GM23338 (cell line): ENCODE measurements at places on chromosomes 6 and 20. TPM values are rescaled to one million over a fixed set of nuclear protein-coding genes. Genes with fewer than 3 reads are reported as not detected.
A peak's percentile ranks its signal among the peaks of the same experiment; 100 is the strongest.

DNA sequence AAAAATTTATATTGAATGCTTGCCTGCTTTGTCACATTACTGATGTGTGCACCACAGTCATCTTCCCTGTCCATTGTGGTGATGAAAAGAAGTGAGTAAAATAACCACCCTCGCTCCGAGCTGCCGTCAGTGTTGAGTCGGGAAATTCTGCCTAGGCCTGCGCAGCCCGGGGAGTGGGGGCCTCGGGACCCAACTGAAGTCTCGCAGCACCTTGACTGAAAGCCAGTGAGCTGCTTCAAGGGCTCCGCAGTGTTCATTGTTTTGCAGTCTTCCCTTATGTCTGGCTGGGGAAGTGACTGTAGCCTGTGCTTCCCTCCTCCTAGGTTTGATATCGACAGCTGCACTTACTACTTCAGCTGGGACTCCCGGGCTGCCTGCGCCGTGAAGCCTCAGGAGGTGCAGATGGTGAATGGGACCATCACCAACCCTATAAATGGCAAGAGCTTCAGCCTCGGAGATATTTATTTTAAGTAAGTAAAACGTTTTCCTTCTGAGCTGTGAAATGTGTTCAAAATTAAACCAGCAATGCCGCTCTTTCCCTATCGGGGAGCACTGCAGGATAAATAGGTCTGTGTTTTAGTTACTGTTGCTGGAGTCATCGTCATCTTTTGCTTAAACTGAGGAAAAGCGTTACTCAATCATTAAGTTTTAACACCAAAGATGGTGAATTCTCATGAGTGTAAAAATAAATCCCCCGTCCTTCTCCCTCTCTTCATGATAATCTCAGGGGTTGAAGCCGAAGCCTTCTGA lies 32.7 kb upstream of the SLC22A1 start:
- no peak overlapping the region for H3K4me3 ChIP-seq
- H3K27me3 ChIP-seq = no peaks in the 10 kb centered on the region
- no peak overlapping the region for H3K27ac ChIP-seq
- H3K4me1 ChIP-seq = no peaks in the 10 kb centered on the region
- H3K36me3 ChIP-seq = peaks cover 39% of the 10 kb centered on the region

- H3K36me3 ChIP-seq = peaks cover 2% of the 10 kb centered on the region; the same call in 1 of the 2 replicates
- H3K4me3 ChIP-seq = no peak overlapping the region
- no peak for DNase-seq
- H3K27ac ChIP-seq = no peak overlapping the region
Measured at GRCh38 chr20:43252761-43253160, 63.1 kb upstream of the PTPRT start.

The ERVFRD-1 gene
- not detected in 2 replicates for total RNA-seq

The MAS1 gene
- 0.03 and 0.08 TPM in 2 replicates for total RNA-seq

The DEFB124 gene
- total RNA-seq = 0.52 TPM in 1 of 2 replicates, not detected in the other

The PAX1 gene
- total RNA-seq = 0.14 TPM in 1 of 2 replicates, not detected in the other

GRCh38 chr6:26250698-26251044 lies 114.3 kb upstream of the BTN3A2 start:
- no peaks in the 10 kb centered on the region for H3K36me3 ChIP-seq
- H3K27me3 ChIP-seq = no peaks in the 10 kb centered on the region
- H3K4me3 ChIP-seq = peak overlapping the region; percentile 90
- no peak for DNase-seq

The NFATC2 gene
- 0.39 and 0.59 TPM in 2 replicates for total RNA-seq

The HDGFL1 gene
- total RNA-seq = not detected in 2 replicates

DNA sequence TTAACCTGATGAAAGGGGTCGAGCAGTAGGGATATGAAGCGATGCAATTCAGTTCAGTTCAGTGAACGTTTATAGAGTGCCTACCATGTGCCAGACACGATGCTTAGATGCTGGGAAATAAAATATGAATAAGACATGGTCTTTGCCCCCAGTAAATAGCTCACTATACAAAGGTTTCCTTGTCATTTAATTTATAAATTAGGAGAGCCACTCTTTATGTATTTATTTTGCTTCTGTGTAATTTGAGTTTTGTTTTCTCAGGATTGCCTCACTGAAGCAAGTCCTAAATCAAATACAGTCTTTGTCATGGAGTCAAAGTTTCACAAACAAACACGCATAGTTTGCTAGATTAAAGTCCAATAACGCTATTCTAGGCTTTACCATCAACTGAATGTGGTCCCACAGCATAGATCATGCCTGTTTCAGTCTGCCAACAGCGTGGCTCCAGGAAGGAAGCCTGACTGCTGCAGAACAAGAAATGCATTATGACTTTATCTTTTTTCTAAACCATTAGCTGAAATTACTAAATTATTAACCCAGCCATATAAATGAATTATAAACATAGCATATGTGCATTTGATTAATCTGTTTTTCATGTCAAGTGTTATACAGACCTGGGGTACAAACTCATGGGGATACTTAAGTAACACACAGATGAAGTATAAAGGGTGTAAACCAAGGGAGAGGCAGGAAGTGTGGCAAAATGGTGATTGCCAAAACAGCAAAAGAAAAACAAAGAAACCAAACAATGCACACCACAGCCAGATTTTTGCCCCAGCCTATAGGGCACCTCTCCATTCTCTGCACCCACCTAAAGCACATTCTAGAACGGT lies 29.8 kb upstream of the CCN2 start:
- DNase-seq = no peak
- no peak overlapping the region for H3K4me3 ChIP-seq
- H3K27ac ChIP-seq = no peak overlapping the region
- no peaks in the 10 kb centered on the region for H3K27me3 ChIP-seq
- no peaks in the 10 kb centered on the region for H3K4me1 ChIP-seq

DNA sequence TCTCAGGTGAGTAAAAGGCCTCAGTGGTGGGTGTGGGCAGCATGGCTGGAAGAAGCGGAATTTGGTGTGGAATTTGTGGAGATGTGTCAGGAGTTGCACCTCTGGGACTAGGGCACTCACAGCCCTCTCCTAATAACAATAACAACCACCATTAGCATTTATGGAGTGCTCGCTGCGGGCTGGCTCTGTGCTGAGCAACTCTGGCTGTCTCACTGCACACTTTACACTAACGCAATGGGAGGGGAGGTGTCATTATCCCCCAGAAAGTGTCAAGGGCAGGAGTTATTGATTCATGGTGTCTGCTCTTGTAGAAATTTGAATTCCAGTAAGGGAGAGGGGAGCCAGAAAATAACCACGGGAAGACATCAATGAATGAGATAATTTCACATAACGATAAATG lies 22.7 kb upstream of the SCRT2 start:
- H3K4me1 ChIP-seq = peaks cover 13% of the 10 kb centered on the region
- no peaks in the 10 kb centered on the region for H3K36me3 ChIP-seq
- H3K27me3 ChIP-seq = no peaks in the 10 kb centered on the region
- DNase-seq = no peak
- no peak overlapping the region for H3K4me3 ChIP-seq
- H3K27ac ChIP-seq = no peak overlapping the region

The RSPH9 gene
- total RNA-seq = 0.10 TPM in 1 of 2 replicates, not detected in the other

DNA sequence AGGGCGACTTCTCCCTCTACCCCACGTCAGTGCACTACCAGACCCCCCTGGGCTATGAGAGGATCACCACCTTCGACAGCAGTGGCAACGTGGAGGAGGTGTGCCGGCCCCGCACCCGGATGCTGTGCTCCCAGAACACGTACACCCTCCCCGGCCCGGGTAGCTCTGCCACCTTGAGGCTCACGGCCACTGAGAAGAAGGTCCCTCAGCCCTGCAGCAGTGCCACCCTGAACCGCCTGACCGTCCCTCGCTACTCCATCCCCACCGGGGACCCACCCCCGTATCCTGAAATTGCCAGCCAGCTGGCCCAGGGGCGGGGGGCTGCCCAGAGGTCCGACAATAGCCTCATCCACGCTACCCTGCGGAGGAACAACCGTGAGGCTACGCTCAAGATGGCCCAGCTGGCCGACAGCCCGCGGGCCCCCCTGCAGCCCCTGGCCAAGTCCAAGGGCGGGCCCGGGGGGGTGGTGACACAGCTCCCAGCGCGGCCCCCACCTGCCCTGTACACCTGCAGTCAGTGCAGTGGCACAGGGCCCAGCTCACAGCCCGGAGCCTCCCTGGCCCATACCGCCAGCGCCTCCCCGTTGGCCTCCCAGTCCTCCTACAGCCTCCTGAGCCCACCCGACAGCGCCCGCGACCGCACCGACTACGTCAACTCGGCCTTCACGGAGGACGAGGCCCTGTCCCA lies 57.5 kb upstream of the TMEM181 start:
- DNase-seq = no peak
- no peak overlapping the region for H3K4me3 ChIP-seq
- 0 out of 2 replicates have a peak, but pooled peaks cover 7% of the 10 kb centered on the region for H3K36me3 ChIP-seq
- H3K4me1 ChIP-seq = no peaks in the 10 kb centered on the region

The ADGB gene
- not detected in 2 replicates for total RNA-seq

The MATN4 gene
- 4.2 and 5.1 TPM in 2 replicates for total RNA-seq

GRCh38 chr20:15900443-15900842 lies 672.8 kb downstream of the KIF16B start:
- H3K4me3 ChIP-seq = no peak overlapping the region
- H3K27ac ChIP-seq = no peak overlapping the region
- H3K4me1 ChIP-seq = no peaks in the 10 kb centered on the region
- no peak for DNase-seq
- H3K27me3 ChIP-seq = no peaks in the 10 kb centered on the region
- no peaks in the 10 kb centered on the region for H3K36me3 ChIP-seq

DNA sequence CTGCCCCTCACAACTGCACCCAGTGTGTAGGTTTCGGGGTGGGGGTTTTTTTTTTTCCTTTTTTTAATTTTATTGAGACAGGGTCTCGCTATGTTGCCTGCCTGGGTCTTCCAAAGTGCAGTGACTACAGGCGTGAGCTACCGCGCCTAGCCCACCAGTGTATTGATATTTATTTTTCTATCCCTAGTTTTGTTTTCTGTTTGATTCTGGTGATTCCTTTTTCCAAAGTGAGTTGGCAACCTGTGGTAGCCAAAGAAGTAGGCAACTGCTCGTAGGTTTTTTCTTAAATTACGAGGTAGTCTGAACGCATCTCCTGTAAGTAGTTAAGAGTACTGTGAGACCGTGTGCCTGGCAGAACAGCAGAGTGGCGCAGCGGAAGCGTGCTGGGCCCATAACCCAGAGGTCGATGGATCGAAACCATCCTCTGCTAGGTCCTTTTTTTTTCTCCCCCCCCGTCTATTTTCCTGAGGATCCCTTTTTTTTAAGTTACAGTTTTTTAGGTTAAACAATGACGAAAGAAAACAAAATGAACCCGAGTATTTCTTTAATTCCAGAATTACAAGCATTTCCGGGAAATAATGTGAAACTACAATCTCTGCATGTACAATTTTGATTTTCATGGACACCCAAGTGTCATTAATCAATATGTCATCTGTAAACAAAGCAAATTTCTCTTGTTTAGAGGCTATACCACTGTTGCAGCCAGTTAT lies 78.7 kb upstream of the BTN3A2 start:
- H3K27me3 ChIP-seq = no peaks in the 10 kb centered on the region
- no peaks in the 10 kb centered on the region; the same call in 1 of the 2 replicates for H3K36me3 ChIP-seq
- peak overlapping the region; percentile 84 for H3K4me3 ChIP-seq

DNA sequence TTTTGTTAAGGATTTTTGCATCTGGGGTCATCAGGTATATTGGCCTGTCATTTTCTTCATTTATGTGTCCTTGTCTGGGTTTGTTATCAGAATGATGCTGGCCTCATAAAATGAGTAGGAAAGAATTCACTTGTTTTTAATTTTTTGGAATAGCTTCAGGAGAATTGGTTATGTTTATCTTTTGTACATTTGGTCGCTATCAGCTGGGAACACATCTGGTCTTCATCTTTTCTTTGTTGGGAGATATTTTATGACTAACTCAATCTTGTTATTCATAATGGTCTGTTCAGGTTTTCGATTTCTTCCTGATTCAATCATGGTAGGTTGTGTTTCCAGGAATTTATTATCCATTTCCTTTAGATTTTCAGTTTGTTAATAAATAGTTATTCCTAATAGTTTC lies 207.5 kb upstream of the ASCC3 start:
- H3K36me3 ChIP-seq = no peaks in the 10 kb centered on the region
- H3K27me3 ChIP-seq = no peaks in the 10 kb centered on the region
- DNase-seq = no peak
- H3K4me1 ChIP-seq = peaks cover 39% of the 10 kb centered on the region
- no peak overlapping the region for H3K27ac ChIP-seq
- no peak overlapping the region for H3K4me3 ChIP-seq

The ARFGEF3 gene
- total RNA-seq = 23.1 and 24.6 TPM in 2 replicates

DNA sequence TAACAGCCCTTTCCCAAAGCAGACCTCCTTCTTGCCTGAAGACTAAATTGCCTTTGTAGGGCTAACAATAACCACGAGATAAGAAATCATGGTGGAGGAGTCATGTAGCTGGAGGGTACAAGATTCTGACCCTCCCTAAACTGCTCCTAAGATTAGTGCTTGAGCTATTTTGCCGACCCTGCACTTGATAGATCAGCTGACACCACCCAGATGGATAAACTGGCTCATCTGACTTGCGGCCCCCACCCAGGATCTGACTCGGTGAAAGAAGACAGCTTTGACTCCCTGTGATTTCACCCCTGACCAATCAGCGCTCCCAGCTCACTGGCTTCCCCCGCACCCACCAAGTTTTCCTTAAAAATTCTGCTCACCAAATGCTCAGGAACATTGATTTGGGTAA lies 57.6 kb upstream of the UNC93A start:
- H3K36me3 ChIP-seq = peaks cover 23% of the 10 kb centered on the region
- H3K27me3 ChIP-seq = no peaks in the 10 kb centered on the region
- H3K4me3 ChIP-seq = peak overlapping the region; percentile 13; the same call in 1 of the 2 replicates
- H3K27ac ChIP-seq = peak overlapping the region; percentile 64; the same call in 1 of the 2 replicates
- no peak for DNase-seq

The CCDC170 gene
- 2.1 TPM in 1 of 2 replicates, not detected in the other for total RNA-seq

DNA sequence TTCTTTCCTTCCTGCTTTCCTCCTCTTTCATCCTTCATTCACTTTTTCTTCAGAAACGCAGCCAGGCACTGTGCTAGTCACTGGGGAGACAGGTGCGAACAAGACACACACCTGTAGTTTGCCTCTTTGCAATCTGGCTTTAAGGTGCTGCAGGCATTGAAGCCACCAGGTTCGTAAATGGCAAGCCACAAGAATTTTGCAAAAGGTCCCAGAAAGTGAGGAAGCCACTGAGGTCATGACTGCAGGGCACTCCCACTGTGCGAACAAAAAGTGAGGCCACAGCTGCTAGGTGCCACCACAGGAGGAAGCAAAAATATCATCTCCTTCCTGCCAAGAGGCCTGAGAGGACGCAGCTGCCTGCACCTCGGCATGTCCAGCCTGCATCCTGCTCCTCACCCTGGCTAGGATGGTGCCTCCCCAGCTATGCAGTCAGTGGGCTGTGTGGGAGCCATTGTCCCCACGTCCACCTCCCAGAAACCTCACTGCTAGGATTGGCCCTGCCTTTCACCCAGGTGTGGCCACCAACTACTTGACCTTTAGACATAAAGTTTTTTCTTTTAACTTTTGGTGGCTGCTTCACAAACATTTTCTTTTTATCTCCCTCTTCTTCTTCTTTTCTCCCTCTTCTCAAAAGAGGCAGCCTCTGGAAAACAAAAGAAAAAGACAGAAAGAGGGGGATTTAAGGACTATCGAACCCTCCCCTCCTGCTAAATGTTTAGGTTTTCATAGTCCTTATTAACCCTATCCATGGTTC lies 230.8 kb downstream of the BCAS1 start:
- no peak overlapping the region for H3K27ac ChIP-seq
- H3K27me3 ChIP-seq = no peaks in the 10 kb centered on the region
- DNase-seq = no peak
- H3K36me3 ChIP-seq = no peaks in the 10 kb centered on the region

- H3K4me3 ChIP-seq = no peak overlapping the region
- no peaks in the 10 kb centered on the region for H3K4me1 ChIP-seq
- no peaks in the 10 kb centered on the region for H3K36me3 ChIP-seq
- DNase-seq = no peak
- H3K27ac ChIP-seq = no peak overlapping the region
Measured at GRCh38 chr6:131979515-131980337, 28.6 kb upstream of the CCN2 start.
